ENCODE measurements at places on chromosomes 4 and X. TPM values are rescaled to one million over a fixed set of nuclear protein-coding genes. Genes with fewer than 3 reads are reported as not detected.

The ERVMER34-1 gene
- 1.7 TPM for total RNA-seq

The FAM9B gene
- 0.07 TPM for total RNA-seq

The PABPC5 gene
- total RNA-seq, result 0.40 TPM

The CA5B gene
- total RNA-seq, result 8.5 TPM

The SSX1 gene
- not detected for total RNA-seq

The ZCCHC18 gene
- 0.23 TPM for total RNA-seq

The RLIM gene
- 34.5 TPM for total RNA-seq

The ELMOD2 gene
- 10.1 TPM for total RNA-seq

The HTT gene
- total RNA-seq, result 36.3 TPM

The CFI gene
- total RNA-seq, result not detected

The STATH gene
- total RNA-seq, result not detected

All from PC-3 (cell line).